Fibroblast of villous mesenchyme (primary cell): ENCODE measurements at places on chromosomes 5 and 9. TPM values are rescaled to one million over a fixed set of nuclear protein-coding genes. Genes with fewer than 3 reads are reported as not detected.
A peak's percentile ranks its signal among the peaks of the same experiment; 100 is the strongest.

GRCh38 chr9:79213417-79214125, 358.2 kb upstream of the TLE4 start:
- no peak for DNase-seq

GRCh38 chr5:15209053-15209762, 290.8 kb upstream of the FBXL7 start:
- DNase-seq: no peak

GRCh38 chr9:115118879-115119218, 892 bp upstream of the TNC start:
- peak; percentile 85 for DNase-seq

DNA sequence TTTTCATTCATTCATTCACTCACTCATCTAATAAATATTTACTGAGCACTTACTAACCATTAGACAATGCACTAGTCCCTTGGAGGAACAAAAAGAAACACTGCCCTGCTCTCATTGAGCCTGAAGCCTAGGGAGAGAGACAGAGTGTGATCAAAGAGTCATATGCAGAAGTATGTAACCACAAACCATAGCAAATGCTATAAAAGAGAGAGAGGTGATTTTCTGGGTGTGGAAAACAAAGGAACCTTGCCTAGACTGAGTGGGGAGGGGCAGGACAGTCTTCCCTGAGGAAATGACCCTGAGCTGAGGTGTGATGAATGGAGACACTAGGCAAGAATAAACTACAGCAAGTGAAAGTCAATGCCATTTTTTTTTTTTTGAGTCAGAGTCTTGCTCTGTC, 10.8 kb upstream of the ADRA1B start:
- peak; percentile 39 for DNase-seq

KLHL3 gene
- total RNA-seq: 1.9 and 3.0 TPM in 2 replicates

PCDHGB1 gene
- 2.2 and 2.3 TPM in 2 replicates for total RNA-seq

DNA sequence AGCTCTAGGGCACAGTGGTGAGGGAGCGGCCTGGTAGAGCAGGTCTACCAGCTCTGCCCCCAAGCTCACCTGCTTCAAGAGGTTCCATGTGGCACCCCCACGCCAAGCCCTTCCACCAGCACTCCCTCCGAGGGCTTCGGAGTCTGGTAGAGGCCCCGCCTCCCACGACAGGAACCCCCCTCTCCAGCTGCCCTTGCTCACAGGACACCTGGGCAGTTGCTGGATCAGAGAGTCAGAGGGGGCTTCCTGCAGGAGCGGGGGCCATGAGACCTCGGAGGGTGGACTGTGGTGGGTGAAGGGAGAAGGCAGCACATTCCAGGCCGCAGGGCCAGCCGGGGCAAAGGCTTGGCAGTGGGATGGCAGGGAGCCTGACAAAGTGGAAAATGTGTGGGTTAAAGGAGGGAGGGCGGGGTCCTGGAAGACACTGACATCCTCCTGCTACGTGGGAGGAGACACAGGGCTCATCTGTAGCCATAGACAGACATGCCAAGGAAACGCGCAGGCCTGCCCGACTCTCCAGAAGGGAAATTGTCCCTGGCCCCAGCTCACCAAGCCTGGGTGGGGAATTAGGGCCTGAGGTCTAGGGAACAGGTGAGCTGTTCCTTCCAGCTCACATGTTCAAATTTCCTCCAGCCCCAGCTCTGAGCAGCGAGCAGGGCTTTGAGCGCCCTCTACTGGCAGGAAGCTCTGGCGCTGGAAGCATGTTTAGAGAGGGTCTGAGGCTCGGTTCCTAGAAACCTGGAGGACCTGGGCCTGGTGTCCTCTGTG, 74.2 kb downstream of the NTNG2 start:
- DNase-seq: peak; percentile 59

- no peak for DNase-seq
Observed at GRCh38 chr5:99586878-99587277, 658.1 kb upstream of the CHD1 start.

G3BP1 gene
- 146 and 244 TPM in 2 replicates for total RNA-seq

DNA sequence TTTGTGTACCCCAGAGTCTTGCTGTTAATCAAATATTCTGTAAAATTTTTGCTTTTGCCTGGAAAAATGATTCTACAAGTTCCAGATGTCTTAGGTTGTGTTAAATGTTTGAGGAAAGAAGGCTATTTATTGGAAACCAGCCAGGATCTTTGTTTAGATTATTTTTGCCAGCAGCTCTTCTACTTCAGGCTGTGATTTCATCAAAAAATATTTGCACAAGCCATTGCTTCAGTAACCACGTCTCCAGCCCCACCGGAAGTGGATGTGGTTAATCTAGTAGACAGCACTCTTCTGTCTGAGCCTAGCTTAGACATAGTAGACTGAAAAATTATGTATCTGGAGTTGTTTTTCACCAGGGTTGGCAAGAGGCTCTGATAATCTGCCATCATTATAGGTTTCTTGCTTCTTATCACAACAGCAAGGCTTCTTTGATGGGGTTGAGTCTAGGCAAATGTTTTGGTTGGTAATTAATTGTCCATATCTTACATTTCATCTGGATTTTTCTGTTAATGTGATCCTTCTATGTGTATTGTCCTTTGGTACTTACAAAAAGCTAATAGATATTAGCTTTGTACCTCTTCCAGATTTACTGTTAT, 17.1 kb downstream of the KCTD16 start:
- peak; percentile 99 for DNase-seq

DYNC2I2 gene
- total RNA-seq: 52.2 and 59.9 TPM in 2 replicates

DNA sequence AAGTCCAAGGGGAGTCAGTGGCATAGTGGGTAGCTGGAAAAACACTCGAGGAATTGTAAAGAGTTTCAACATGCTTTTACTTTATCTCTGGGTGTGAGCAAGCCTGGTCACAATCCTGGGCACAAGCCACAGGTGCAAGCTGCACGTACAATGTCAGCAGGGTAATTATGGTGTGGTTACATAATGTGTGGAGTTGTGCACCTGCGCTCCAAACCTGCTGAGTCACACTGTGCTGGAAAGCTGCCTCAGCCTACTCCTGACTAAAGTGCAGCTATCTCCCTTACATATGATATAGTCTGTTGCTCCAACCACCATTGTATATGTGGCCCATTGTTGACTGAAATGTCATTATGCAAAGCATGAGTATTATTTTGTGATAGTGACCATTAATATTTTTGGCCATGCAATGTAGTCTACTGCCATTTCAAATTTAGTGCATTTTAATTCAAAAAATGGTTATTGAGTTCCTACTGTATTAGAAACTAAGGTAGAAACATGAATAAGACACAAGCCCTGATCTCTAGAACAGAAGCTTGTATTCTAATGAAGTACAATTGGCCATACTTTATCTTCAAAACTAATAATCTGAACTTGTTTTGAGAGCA, 160.9 kb upstream of the SLC30A5 start:
- no peak for DNase-seq

GRCh38 chr9:124042201-124042721, 30.7 kb downstream of the LHX2 start:
- DNase-seq: no peak

WASHC1 gene
- 3.0 and 5.8 TPM in 2 replicates for total RNA-seq

PCDHB11 gene
- 0.32 TPM in 1 of 2 replicates, not detected in the other for total RNA-seq

GRCh38 chr9:69971643-69972449, 71.8 kb upstream of the MAMDC2 start:
- DNase-seq: peak; percentile 64

GRCh38 chr5:93145019-93145418, 436.0 kb downstream of the NR2F1-AS1 start:
- DNase-seq: no peak

RELL2 gene
- 4.7 and 8.4 TPM in 2 replicates for total RNA-seq

NEURL1B gene
- total RNA-seq: 2.9 and 4.3 TPM in 2 replicates

CRAT gene
- 33.2 and 38.7 TPM in 2 replicates for total RNA-seq

DNA sequence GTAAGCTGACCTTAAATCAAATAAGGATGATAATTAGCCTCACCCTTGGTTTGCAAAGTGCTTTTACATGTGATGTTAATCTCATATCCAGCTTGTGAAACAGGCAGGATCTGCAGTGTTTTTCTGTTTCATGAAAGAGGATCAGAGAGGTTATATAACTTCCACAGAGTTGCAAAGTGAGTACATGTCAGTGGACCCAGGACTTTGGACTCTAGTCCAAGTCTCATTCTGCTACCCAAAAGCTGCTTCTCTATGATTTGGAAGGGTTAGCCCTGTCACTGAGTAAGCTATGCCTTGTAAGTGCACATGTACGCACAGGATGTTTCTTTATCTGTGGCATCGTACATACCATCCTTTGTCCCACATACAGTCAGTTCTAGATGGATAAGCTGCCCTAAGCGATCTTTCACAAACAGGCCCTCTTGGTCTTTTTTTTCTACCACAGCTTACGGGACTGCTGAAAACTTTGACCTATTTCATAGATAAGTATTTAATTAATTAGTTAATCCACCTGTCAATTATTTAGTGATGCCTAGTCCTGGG, 322.9 kb downstream of the TMEM38B start:
- DNase-seq: no peak

DNA sequence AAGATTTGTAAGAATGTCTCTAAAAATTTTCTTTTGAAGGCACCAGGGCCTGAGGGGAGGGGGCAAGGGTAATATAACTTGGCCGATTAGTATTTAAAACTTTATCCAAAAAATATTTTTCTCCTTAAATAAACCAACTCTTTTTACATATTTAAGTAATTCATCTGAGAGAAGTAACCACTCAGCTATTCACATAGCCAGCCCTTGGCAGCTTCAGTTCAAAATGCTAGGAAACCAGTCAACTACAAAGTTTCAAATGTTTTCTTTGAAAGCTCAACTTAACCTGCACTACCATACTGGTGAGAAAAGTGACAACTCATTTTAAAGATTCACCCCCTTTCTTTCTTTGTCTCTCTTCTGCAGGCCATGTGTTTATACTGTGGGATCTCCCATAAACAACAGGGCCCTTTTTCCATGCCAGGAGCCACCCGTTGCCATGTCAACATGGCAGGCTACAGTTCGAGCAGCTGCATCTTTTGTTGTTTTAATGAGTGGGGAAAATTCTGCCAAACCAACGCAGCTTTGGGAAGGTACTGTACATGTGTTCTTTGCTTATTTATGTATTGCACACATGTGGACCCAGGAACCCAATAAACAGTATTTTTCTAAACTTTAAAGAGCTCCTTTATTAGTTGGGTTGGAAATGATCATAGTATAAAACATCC, 46.3 kb downstream of the AOPEP start:
- peak; percentile 34 for DNase-seq

DNA sequence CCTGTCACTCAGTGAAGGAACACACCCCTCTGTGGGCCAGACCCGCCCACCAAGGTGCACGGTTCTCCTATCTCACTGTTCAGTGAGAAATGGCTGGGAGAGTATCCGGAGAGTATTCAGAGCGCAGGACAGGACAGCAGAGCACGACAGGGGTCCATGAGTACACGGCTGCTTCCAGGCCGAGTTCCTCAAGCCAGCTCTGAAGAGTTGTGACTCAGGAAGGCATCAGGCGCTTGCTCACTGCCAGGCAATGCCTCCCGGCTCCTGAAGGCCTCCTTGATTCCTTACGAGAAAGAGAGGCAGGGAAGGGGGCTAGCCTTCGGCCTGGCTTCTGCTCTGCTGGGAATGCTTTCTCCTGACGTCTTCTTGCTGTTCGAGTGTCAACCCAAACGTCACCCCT, 132.1 kb upstream of the PPP1R26 start:
- DNase-seq: no peak

DNA sequence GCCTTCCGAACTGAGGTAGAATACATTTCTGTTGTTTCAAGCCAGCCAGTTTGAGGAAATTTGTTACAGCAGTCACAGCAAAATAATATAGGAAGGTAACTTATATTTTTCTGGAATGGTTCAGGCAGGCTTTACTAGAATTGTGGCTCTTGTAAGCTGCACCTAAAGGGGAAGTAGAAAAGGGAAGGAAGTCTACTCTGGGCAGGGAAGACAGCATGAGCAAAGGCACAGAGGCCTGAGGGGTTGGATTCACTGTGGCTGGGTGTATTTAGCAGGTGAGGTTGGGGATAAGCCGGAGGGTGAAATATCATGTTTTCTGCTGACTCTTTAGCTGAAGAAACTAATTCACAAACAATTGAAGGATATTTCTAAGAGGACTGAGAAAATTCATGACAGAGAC, 183.5 kb downstream of the GAS1 start:
- DNase-seq: no peak

- peak; percentile 81 for DNase-seq
Observed at GRCh38 chr9:16825331-16825725, 45.1 kb downstream of the BNC2 start.

DNA sequence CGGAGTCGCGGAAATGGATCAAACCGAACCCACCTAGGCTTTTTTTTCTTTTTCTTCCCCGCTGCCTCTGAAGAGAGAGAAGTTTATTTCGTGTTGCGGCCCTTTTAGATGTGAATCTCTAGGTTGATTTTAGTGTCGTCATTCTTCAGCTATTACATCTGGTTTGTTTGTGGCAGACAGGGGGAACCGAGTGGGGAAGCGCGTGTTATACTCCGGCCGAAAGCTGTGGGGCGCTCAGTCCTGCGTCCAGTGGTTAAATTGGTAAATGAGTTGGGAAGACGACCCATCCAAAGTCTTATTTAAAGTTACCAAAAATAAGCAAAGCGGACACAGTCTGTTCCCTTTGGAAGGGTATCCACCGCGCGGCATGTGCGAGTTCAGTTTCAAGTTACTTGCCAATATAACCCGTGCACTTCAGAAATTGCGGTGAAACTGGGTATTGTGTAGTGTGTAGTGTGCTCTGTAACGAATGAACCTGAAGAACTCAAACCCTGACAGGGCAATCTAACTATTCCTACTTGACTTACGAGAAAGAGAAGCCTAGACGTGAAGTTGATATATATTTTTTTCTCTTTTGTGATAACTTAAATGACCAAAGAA, 1.3 kb downstream of the MAN2A1 start:
- DNase-seq: peak; percentile 90

CSNK1A1 gene
- 386 and 487 TPM in 2 replicates for total RNA-seq

GRCh38 chr9:136014924-136015633, 53.9 kb upstream of the UBAC1 start:
- DNase-seq: no peak

DNA sequence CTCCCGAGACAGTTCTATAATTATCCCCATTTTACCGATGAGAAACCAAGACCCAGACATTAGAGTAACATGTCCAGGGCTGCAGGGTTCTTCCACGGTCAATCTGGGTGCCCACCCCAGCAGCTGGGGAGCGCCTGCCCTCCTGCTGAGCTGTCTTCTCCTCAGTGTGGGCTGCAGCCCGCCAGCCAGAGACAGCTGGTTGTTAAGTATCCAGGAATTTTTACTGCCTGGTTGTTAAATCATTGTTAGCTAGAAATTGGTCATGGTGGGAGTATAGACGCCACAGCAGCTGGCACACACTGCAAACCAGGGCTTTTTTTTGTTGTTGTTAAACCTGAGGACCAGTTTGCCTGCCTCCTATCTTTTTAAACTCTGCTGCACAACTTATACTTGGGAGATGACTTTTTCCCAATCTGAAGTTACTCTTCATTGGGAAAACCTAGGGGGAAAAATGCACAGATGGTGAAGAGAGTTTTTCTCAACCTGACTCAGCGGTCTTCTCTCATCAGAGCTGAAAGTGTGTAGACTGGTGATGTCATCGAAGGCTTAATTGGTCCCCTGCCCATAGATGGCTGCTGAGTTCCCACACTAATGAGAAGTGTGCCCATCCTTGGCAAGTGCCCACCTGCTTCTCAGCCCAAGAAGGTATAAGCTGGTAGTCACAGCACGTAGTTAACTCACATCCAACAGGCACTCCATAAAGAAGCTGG, 208.6 kb downstream of the DRD1 start:
- peak; percentile 23 for DNase-seq
